ENCODE measurements at places on chromosomes 11 and 22.

- no peak for DNase-seq
These were observed 189.0 kb upstream of the SYT13 start for GRCh38 chr11:45475173-45475572.

DNA sequence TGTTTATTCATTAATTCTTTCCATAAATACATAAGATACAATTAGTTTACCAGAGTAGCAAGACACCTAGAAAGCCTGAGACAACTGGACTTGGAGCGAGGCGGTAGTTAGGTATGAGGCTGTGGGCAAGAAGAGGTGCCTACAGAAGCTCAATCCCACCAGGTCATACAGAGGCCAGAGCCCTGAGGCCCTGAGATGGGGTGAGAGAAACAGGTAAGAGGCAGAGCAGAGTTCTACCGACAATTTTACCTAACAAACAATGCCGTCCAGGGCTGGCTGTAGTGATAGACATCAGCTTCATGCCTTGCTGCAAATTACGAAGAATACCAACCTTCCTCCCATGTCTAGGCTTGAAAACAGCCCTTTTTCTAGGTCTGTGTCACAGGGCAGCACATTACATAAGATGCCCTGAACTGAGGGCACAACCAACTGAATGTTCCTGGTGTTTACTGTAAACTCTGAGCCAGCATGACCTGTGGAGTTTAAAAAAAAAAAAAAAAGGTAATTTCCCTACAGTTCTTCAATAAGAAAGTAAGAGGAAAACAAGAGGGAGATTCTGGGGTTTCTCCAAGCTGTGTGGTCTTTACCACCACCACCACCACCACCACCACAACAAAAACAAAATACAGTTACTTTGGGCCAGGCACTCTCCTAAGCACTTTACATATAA lies 105.8 kb downstream of the GAB2 start:
- DNase-seq: no peak

DNA sequence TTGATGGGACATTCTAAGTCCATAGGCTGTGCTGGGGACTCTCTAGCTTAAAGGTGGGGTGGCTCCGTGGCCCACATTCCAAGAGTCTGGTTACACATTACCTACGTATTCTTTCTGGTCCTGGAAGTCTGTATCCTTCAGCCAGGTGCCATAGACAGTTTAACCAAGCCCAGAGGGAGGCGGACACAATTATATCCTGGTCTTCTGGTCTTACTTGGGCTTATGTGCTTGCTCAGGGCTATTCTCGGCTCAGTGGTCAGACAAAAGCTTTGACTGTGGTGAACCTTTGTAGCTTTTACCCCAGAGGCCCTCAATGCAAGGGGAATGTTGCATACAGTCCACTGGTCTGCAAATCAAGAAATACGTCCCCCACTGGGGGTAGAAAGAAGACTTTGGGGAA lies 3.4 kb upstream of the INCENP start:
- DNase-seq: no peak

- no peak for DNase-seq
These were observed 56.8 kb downstream of the LDLRAD3 start for GRCh38 chr11:36000616-36001190.

DNA sequence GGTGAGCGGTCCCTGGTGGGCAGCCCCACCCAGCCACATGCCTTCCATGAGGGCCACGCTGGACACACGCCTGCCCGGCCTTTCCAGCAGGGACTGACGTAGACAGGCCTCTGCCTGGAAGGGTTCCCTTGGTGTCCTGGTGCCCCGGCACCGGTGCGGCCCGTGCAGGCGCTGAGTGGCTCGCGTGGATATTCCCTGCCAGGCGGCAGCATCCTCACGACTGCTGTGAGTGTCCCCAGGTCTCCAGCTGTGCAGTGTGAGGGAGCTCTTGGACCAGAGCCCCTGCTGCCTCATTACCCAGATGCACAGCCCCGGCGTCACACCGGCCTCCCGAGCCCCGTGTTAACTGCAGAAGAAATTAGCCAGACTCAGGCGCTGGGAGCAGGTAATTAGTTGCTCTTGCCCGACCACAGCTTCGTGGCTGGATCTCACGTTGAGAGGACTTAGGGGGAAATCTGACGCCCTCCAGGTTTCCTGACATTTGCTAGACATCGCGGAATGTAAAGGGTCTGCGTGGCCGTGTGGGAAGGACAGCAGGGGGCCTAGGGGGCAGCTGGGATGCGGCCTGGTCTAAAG lies 1196.3 kb downstream of the BRD1 start:
- DNase-seq: no peak

DNA sequence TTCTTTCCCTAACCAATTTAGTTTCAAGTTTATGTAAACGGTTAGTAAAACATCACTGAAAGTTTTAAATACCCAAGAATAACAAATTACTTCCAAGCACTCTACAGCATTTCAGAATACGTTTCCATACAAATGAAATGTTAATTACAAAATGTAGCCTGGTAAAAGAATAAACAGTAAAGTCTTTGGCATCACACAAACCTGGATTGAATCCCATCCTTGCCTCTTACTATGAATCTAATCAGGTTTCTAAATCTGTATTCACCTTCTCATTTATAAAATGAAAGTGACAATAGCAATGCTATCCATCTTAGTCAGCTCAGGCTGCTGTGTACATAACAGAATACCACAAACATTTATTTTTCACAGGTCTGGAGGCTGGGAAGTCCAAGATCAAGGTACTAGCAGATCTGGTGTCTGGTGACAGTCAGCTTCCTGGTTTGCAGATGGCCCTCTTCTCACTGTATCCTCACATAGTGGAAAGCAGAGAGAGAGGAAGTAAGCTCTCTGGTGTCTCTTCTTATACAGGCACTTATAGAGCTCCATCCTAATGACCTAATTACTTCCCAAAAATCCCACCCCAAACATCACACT lies 19.2 kb downstream of the FAM168A start:
- DNase-seq: no peak

DNA sequence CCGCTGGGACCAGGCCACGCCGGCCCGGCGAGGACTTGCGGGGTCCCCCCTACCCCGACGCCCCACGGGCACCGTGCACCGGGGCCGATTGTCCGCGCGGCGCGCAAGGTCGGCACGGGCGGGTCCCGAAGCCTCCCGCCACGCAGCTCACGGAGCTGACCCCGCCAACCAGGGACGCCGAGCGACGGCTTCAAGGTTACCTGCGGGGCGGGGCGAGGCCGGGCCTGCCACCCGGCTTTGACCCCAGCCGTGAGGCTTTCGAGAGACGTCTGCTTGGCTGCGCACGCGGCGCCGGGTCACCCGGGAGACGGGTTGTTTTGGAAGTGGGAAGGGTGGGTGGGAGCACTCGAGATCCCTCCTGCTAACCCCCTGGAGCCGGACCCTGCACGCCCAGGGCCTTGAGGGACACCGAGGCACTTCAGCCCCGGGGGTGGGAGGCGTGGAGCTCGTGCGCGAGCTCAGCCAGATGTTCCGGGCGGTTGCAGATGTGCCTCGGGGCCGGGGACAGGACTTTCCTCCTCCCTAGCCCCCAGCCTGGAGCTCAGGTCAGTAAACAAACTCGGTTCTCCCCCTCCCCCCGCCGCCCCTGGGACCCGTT lies 3.2 kb upstream of the WNT11 start:
- DNase-seq: no peak

DNA sequence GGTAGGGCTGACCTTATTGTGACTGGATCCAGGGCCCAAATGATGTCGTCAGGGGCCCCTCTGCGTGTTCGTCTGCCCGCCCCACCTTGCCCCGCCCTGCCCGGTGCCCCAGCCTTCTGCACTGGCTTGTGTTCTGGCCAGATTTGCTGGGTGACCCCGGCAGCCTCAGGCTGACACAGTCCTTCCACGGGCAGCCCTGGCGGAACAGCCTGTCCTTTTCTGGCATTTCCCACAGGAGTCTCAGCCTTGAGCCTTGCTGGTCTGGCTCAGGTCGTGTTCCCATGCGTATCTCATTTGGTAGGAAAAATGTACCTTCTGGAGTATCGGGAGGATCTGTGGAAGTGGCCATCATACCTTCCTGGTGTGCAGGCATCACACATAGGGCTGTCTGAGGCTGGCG lies 31.0 kb downstream of the IGHMBP2 start:
- no peak for DNase-seq

GRCh38 chr11:62707277-62707861 lies at the start of the genes BSCL2 and GNG3:
TSS of gene BSCL2 (minus strand) at chr11:62707424. CDS start at chr11:62707195, 229 bp downstream.
TSS of gene GNG3 (plus strand) at chr11:62707676. CDS start at chr11:62708296, 620 bp downstream.
- no peak for DNase-seq

- DNase-seq: no peak
These were observed 428 bp downstream of the SCN3B start for GRCh38 chr11:123653827-123654565.

DNA sequence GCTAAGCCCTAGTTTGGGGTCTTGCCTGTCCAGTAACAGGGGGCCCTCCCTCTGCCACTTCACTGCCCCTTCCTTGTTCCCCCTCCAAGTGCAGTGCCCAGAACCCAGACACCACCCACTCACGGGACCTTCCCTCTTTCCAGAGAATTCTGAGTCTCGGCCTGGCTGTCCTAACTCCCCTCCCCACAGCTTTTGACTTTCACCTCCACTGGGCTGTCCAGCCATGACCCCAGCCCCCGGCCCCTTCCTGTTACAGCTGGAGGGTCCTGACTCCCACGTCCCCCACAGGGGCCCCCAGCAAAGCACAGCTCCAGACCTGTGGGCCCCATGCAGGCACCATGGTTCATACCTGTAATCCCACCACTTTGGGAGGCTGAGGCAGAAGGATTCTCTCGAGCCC lies 71.5 kb downstream of the BRD1 start:
- no peak for DNase-seq

DNA sequence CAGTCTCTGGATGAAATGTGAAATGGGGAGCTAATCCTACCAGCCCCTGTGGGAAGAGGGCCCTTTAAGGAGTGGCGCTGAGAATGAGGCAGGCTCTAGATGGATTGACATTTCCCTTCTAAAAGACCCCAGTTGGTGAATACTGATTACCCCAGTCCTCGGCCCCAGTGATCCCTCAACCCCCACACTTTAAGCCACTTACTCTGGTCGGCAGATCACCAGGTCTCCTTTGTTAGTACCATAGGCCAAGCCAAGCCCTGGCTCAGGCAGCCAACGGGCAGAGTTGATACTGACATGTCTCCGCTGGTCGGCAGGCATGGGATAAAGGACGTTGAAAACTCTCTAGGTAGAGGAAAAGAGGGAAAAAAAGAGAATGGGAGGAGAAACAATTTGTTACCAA lies 26.1 kb upstream of the CHRM4 start:
- no peak for DNase-seq

DNA sequence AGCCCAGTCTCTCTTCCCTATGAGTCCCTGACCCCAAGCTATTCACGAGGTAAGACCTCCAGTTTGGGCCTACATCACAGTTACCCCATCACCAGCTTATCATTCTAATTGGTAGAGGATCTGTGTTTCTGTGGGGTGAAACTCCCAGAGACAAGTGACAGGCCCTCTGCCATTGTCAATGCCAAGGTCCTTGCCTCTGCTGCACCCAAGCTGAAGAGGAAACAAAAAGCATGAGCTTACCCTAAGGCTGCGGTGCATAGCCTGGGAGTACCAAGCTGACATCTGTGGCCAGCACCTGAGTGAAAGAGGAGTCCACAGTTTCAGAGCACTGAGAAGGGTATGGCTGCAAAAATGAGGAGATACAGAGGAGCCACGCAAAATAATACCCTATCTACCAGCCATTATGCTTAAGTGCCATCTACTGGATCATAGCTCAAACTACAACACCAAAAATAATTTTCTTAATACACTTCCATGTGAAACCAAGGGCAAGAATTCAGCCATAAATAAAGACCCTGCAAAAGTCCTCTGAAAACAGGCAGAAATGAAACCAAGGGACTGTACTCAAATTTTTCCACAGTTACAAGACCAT lies 62.3 kb upstream of the ANO5 start:
- DNase-seq: peak; percentile 25

DNA sequence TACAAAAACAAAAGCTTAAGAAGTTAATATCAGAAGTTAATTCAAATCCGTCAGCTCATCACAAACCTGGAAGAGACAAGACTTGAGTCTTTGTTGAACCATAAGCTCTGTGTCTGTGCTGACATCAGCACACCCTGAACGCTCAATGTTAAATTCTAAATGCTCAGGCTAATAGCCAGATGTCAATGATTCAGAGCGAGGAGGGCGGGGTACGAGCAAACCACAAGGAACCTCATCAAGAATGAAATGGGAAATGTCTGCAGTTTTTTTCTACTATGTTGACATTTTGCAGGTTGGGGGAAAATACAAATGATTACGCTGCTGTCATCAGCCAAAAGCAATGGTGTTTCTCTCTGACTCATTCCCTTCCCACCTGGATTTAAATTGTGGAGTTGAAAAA lies 1057.2 kb downstream of the NTM start:
- no peak for DNase-seq

DNA sequence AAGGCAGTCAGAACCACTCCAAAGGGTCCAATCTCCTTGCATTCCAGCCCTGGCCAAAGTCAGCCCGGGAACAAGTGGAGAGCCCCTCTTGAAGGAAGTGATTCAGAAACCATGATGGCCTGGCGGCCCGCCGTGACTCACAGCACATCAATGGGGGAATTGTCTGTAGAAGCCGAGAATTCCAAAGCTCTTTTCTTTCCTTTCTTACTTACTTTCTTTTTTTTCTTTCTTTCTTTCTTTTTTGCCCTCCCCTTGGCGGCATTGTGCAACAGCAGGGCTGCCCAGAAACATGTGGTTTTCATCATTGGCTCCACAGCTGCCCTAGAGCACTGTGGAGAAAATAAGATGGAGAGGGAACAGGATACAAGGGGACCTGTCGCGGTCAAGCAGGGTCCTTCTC lies 140.2 kb upstream of the TIMP3 start:
- no peak for DNase-seq

- no peak for DNase-seq
These were observed 8.5 kb downstream of the LGALS2 start for GRCh38 chr22:37571258-37571991.

- DNase-seq: no peak
These were observed 245.4 kb downstream of the BUD13 start for GRCh38 chr11:116527180-116527991.

DNA sequence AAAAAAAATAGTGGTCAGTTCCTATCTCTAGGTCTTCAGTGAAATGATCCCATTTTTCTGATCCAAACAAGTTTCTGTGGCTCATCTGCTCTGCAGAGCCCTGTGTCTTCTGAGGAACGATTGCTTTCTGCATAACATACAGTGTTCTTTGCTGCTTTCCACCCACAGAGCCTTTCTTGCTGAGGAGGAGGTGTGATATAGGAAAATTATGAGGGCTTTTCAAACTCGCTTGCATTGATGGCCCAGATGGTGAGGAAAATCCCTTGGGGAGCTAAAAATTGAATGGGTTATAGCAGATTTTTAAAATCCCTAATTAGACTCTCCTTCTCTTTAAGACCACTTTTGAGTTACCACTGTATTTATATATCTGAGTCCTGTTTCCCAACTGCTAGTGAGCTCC lies 31.3 kb downstream of the JAM3 start:
- DNase-seq: no peak

- DNase-seq: no peak
These were observed 50.5 kb downstream of the IGSF9B start for GRCh38 chr11:133906241-133906640.

- no peak for DNase-seq
These were observed 66.9 kb downstream of the KCNQ1 start for GRCh38 chr11:2511421-2512369.
